NCI-H1105 treated with DMSO at 0.1 percent for 48 hours (cell line): ENCODE measurements at places on chromosomes 3 and 15.

- peak; percentile 47 for DNase-seq
Observed at GRCh38 chr3:17730318-17730967, 12.0 kb downstream of the TBC1D5 start.

DNA sequence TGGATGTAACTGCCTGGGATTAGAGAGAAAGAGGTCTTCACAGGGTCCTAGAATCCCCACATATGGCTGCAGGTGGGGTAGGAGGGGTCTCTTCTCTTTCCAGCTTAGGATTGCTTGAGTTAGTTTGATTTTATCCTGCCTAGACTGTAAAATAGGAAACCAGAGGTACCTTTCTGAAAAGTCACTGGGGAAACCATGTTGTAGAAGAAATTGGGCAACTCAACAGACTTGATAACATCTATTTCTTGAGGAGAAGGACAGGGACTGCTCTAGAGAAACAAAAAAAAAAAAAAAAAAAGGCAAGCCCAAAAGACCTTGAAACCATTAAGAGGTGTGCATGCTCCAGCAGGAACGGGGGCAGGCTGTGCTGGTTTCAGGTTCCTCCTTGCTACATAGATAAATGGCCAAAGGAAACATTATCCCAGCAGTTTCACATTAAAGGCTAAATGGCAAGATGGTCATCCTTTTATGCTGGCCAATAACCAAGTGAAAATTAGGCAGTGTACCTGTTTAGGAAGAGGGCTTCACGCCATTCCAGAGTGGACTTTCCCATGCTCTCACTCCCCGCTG lies 116.1 kb downstream of the ALDH1A2 start:
- DNase-seq, result no peak

- DNase-seq, result no peak
Observed at GRCh38 chr3:141530415-141530768, 43.6 kb downstream of the RASA2 start.

GRCh38 chr15:36469311-36469966 lies 110.0 kb upstream of the CDIN1 start:
- DNase-seq, result no peak

DNA sequence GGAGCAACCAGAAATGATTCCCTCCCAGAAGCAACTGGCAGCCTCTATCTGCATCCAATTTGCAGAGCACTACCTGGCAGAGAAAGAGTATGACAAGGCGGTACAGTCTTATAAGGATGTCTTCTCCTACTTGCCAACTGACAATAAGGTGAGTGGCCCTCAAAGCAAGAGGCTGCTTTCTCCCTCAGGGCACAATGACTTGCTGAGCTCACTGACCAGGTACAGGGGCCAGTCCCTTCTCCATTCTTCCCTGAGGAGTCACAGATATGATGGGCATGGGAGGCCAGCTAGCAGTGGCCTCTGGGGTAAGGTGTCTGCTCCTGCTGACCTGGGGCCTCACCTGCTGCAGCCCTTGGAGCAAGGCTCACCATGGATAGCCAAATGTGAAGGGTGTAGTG lies 20.3 kb downstream of the CSRNP1 start:
- DNase-seq, result no peak

DNA sequence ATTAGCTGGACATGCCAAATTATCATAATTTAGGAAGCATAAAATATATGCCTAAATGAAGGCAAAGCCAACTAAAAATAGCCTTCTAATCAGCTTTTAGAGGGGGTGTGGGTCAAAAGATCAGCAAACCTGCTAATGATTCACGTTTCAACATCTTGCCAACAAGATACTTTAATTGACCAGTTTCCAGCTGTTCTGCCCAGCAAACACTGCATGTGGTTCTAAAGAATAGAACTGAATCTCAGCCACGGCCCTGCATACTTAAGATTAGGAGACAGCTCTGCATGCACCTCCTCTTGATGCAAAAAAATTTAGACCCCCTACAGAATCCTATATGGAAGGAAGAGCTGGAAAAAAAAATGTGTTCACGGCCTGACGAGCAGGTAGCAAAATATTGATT lies 500.5 kb downstream of the TBL1XR1 start:
- peak; percentile 9 for DNase-seq

DNA sequence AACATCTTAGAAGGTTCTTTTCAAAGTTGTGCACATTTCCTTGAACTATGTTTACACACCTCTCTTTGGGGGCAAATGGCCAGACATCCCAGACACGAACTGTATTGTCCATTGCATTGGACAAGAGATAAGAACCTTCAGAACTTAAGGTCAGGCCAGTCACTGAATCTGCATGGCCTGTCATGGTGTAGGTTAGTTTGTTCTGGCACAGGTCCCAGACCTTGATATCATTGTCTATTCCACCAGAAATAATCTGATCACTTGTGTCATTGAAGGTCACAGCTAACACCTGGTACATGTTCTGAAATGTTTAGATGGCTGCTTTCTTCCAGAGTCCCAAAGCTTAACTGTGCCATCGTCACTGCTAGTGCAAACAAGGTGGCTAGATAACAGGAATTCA lies 55.7 kb downstream of the KCNAB1 start:
- no peak for DNase-seq

GRCh38 chr3:182393151-182393550 lies 400.2 kb upstream of the ATP11B start:
- DNase-seq, result no peak

- no peak for DNase-seq
Observed at GRCh38 chr3:45411081-45411480, 22.7 kb downstream of the LARS2 start.

GRCh38 chr3:11221818-11222415 lies 50.3 kb upstream of the ATG7 start:
- DNase-seq, result no peak

- DNase-seq, result no peak
Observed at GRCh38 chr3:131756405-131756804, 253.6 kb upstream of the MRPL3 start.

DNA sequence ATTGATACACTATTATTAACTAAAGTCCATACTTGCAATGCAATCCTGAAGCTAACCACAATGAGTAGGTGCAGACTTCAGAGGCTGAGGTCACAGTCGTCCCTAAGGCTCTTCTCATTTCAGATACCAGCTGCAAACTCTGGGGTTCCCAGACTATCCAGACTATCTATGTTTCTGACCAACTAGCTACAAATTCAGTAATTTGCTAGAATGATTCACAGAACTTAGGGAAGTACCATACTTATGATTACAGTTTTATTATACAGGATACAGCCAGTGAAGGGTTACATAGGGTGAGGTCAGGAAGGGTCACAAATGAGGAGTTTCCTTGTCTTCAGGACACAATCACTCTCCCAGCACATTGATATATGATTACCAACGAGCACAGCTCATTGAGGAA lies 36.5 kb downstream of the PPM1L start:
- DNase-seq, result no peak

DNA sequence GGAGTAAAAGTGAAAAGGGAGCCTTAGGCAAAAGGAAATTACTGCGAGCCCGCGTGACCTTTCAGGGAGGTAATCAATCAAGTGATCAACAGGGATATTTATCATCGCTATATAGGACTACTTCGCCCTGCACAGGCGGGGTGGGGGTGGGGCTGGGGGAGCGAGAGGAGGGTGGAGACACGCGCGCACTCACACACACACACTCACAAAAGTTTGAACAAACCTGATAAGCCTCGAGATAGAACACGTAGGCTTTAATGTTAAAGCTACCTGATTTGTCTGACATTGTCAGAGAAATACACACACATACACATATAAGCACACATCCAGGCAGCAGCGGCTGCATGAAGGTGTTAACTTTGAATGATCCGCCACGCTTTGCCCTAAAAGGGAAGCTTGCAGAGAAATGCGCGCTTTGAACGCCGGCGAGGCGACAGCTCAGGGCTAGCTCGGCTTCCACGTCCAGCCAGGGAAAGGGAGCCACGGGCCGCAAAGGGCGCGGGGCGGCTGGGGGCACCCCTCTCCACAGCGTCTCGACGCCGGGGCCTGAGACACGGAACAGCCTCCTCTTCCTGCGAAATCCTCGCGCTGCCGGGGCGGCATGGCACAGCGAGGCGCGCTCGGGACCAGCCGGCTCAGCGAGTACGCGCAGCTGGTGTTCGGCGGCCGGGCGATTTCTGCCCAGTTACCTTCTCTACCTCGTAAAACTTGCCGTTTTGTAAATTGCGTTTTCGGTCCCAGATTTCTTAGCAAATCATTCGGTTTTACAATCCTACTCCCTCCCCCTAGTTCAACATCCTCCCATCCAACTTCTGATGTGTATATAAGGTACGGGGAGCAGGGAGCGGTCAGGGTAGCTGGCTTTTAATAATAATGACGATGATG lies 4.8 kb upstream of the MECOM start:
- peak; percentile 66 for DNase-seq

DNA sequence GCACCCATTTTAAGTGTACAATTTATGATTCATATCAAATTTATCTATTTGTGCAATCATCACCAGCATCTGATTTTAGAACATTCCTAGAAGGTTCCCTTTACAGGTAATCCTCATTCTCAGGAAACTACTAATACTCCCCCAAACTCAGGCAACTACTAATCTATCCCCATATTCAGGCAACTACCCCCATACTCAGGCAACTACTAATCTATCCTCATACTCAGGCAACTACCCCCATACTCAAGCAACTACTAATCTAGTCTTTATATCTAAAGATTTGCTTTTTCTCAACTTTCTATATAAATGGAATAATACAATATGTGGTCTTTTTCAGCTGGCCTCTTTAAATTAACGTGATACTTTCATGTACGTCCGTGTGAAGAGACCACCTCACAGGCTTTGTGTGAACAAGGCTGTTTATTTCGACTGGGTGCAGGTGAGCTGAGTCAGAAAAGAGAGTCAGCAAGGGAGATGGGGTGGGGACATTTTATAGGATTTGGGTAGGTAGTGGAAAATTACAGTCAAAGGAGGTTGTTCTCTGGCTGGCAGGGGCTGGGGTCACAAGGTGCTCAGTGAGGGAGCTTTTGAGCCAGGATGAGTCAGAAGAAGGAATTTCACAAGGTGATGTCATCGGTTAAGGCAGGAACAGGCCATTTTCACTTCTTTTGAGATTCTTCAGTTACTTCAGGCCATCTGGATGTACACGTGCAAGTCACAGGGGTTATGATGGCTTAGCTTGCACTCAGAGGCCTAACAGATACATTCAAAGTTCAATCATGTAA lies 1444.5 kb upstream of the CADM2 start:
- no peak for DNase-seq

DNA sequence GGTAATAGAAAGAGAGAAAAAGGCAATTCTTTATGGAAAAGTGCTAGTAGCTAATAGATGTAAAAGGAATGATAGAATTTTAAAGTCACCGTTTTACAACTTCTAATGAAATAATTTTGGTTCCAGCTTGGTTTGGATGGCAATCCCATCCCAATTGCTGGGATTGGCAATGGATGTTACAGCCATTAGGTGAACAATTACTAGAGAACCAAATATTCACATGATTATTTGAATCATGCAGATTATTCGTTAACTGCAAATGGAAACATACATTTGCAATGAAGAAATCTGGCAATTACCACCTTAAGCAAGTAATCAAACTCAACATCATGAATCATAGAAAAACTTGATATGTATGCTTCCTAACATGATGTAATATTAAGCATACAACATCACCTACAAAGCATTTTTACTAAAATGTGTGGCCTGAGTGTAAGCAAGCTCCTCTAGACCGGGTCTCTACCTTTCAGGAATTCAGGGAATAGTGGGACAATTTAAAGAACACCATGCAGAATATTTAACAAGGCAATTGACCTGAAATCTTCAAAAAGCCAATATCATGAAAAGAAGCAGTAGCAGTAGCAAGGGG lies 26.2 kb upstream of the ANP32A start:
- DNase-seq, result no peak

- DNase-seq, result no peak
Observed at GRCh38 chr3:82236257-82236656, 474.8 kb upstream of the GBE1 start.

- no peak for DNase-seq
Observed at GRCh38 chr3:53804697-53805462, 41.3 kb downstream of the CHDH start.

DNA sequence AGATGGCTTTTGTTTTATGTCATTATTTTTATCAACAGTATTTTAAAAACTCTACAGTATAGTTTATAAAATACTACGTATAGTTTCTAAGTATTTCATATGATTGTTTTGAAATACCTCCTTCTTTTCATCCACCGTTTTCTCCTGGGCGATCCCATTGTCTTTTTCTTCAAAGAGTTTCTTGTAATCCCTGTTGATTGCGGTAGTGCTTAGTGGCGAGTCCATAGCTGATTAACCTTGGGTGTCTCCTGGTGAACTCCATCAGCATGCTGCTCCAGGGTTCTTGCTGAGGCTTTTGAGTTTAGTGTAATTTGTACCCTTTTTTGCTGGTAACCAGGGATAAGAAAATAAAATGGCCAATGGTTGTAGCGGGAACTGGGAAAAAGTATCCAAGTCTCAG lies 3.6 kb downstream of the PIAS1 start:
- no peak for DNase-seq

DNA sequence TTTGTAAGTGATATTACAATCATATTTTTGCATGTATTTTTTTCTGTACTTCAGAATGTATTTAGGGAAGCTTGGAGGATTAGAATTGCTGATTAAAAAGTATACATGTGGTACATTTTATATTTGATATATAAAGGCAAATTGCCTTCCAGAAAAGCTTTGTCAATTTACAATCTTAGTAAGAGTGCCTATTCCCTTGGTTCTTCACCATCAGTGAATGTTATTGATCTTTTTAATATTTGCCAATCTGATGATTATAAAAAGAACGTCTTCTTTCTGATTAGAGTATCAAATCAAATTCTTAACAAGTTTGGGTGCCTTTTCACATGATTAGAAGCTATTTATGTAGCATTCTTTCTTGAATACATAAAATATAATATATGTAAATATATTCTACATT lies 9.1 kb downstream of the WDR49 start:
- DNase-seq, result no peak

DNA sequence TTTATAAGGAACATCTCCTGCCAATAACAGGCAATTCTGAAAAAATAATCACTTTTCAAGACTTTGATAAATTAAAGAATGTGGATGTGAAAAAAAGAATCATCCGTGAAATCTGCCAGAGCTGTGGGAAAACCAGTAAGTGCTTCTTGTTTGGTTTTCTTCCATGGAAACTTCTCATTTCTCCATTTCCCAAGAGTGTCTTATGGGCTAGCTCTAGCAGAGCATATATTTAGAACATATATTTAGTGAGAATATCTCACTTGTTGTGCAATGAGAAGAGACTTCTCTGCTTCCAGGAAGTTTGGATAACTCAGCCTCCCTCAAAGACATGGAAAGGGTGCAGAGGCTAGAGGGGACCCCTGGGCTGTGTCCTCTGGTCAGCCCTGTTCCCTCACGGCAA lies 49.9 kb downstream of the COL6A5 start:
- no peak for DNase-seq

GRCh38 chr15:28927043-28927442 lies 41.3 kb downstream of the APBA2 start:
- DNase-seq, result no peak
